ENCODE measurements at places on chromosomes 12 and 14.
A peak's percentile ranks its signal among the peaks of the same experiment; 100 is the strongest.

DNA sequence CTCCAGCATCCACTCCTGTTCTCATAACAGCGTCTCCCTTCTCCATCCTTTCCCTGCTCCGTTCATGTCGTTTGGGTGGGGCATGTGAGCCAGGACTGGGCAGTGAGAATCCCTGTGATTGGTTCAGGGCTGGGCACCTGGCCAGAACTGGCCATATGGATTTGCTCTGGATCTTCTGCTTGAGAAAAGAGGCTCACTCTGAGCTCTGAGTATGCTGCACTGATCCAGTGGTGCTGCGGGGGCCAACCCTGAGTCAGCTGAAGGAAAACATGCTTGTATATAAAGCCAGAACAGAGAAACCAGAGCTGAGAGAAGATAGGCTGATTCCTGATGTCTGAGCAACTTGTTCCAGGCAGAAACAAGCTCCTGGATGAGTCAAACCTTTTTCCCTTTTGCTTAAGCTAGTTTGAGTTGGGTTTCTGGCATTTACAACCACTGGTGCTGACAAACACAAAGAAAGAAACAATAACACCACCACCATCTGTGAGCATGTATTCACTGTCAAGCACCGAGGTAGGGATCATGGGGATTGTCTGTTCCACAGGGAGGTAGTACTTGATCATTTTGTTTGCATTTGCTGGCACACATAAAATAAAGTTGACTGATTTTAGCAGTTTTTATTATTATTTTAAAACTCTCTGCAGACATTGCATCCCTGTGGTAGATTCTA lies 14.0 kb upstream of the HPD start:
- DNase-seq = no peak

DNA sequence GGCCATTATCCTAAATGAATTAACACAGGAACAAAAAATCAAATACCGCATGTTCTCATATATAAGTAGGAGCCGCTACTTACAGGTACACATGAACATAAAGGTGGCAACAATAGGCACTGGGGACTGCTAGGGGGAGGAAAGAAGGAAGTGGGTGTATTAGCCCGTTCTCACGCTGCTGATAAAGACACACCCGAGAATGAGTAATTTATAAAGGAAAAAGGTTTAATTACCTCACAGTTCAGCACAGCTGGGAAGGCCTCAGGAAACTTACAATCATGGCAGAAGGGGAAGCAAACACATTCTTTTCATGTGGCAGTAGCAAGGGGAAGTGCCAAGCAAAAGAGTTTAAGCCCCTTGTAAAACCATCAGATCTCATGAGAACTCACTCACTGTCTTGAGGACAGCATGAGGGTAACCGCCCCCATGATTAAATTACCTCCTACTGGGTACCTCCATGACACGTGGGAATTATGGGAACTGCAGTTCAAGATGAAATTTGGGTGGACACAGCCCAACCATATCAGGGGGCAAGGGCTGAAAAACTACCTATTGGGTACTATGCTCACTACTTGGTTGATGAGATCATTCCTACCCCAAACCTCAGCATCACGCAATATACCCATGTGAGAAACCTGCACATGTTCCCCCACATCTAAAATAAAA lies 16.4 kb upstream of the MIA2 start:
- no peak for DNase-seq

- no peak for DNase-seq
These were observed 96.3 kb upstream of the EEA1 start for GRCh38 chr12:93025145-93026103.

GRCh38 chr12:57128519-57129247 lies 400 bp downstream of the LRP1 start:
- peak; percentile 27 for DNase-seq

GRCh38 chr12:5064913-5065490 lies 21.3 kb downstream of the KCNA5 start:
- no peak for DNase-seq

DNA sequence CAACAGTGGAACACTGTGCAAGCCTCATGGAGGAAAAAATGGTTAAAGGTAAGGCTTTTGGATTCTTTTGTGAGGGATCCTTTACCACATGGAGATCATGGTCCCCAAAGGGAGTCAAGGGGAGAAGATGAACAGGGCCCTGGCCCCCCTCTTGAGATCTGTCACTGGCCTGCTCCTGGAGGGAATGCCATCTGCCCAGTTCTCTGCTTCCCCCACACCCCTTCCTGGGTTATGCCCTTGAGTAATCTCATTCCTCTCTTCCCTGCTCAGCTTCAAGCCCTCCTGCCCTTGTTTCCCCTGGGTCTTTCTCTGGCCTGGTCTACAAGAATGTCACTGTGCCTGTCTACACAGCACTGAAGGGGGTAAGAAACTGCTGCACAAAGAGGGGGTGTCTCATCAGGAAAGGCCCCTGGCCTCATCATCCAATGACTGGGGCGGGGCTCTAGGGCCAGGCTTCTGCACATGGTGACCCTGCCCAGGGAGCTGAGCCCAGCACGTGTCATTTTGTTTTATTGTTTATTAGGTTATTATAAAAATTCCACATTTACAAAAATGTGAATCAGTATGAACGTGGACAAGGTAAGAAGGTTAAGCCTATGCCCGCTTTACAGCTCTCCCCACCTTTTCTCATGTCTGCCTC lies 30.3 kb downstream of the PIGH start:
- DNase-seq = no peak

DNA sequence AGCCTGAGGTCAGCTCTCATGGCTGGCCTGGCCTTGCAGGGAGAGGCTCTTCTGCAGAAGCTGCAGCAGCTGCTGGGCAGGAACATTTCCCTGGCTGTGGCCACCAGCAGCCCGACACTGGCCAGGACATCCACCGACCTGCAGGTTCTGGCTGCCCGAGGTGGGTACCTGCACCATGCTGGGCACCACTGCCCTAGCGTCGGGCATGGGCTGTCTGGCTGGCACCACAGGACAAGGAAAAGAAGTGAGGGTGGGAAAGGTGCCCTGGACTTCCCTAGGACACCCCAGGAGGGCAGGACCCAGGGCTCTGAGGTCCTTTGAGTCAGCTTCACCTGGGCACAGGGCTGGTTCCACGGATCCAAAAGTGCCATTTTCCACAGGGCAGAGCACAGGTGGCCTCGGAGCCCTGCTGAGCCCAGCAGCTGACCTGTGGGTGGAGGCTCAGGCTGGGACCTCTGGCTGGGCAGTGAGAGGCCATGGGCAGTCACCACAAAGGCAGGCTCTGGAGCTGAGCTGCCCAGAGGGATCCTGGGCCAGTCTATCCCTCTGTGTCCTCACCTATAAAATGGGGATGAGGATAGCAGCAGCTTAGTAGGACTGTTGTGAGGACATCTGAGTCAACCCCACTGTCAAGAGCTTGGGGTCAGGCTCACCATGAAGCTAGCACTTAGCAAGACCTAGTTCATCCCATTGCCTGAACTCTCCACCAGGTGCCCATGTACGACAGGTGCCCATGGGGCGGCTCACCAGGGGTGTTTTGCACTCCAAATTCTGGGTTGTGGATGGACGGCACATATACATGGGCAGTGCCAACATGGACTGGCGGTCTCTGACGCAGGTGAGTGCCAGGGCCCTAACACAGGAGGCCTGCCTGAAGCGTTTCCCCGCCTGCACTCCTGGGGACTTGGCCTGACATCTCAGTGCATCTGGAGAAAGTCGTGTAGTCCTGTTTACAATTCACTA lies 4.9 kb downstream of the PLD4 start:
- DNase-seq = no peak
